Fibroblast of skin of abdomen (primary cell): ENCODE measurements at places on chromosomes 7 and 10.
A peak's percentile ranks its signal among the peaks of the same experiment; 100 is the strongest.

DNA sequence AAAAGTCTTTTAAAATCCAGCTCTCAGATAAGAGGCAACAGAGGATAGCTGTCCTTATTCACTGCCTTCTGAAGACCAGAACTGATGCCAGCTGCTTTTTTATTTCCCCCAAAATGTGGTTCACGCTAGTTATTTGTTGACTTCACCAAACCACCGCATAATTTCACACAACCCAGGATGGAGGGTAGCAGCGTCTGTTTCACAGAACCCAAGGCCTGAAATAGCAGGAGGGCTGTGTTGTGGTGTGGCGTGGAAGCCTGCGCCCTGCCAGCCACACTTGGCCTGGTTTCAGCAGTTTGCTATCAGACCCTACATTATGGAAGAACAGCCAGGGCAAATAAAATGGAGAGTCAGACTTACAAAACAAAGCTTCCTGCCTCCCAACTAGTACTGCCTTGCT lies 155.4 kb downstream of the DYNC1I1 start:
- no peak for DNase-seq

DNA sequence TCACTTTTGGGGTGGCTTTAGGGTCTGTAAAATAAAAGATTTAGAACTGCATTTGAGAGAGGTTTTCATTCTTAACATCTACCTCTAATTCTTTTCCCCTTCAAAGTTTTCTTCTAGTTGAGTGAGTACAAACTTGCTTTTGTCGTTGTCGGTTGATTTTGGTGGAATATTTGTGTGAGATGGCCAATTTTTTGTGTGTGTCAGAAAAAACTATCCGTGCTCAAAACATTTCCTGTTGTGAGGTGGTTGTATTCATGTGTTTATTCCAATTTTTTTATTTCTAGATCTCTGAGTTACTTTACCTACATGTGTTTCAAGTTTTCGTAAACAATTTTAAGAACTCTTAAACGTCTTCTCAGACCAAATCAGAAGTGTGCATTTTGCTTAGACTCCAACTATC lies 1.6 kb downstream of the AHR start:
- DNase-seq = no peak

DNA sequence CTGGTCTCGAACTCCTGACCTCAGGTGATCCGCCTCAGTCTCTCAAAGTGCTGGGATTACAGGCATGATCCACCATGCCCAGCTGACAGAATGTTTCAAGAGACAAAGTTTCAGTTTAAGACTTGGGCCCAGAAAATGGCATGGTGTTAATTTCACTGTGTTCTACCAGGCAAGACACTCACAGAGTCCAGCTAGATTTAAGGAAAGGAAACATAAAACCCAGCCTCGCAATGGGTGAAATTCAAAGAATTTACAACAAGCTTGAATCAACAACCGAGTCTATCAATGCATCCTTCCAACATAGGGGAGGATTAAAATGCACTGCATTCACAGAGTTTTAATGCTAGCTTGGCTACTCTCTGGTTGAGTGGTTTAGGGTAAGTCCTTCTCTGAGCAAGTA lies 764.0 kb downstream of the XPNPEP1 start:
- no peak for DNase-seq

DNA sequence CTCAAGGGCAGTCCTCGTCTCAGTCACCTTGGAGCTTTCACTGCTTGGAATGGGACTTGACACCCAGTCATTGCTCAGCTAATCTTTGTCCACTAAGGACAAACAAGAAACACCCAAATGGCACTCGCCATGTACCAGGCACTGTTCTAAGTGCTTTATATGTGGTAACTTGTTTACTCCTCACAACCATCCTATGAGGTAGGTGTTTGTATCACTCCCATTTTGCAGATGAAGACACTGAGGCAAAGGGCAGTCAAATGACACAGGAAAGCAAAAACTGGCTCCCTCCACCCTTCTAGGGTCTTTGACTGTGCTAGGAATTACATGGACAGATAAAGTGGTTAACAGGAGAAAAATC lies 24.7 kb downstream of the DNAJB12 start:
- DNase-seq = no peak

DNA sequence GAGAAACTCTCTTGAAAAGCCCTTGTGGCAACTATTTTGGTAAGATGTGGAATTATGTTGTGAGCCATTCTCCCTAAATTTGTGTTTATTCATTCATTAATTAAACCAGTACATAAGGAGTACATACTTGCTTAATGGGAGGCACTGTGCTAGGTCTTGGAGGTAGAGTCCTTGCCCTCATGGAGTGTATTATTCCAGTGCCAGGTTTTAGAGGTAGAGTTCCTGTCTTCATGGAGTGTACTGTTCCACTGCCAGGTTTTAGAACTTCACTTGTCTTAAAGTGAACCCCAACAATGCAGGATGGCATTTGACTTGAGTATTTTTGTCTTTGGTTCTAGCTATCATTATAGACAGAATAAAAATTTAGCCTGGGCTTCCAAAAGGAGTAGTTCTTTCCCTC lies 8.8 kb downstream of the MXI1 start:
- DNase-seq = no peak

- DNase-seq = no peak
Observed at GRCh38 chr10:71912431-71912830, 51.8 kb upstream of the CHST3 start.

DNA sequence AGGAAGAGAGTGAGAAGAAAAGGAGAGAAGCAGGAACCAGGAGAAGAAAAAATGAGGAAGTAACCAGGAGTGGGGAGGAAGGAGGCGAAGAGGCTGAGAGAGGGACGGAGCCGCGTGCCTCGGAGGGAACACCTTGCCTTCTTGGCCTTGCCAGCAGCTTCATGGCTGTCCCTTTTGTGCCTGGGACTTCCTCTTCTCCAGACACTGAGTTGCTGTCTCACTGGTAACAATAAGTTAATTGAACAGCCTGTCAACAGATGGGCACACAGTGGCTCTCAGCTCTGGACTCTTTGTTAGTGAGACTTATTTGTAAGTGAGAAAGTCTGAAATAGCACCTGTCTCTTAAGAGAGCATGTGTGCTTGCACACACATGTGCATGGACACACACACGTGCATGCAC lies 83.2 kb downstream of the GATA3 start:
- no peak for DNase-seq

DNA sequence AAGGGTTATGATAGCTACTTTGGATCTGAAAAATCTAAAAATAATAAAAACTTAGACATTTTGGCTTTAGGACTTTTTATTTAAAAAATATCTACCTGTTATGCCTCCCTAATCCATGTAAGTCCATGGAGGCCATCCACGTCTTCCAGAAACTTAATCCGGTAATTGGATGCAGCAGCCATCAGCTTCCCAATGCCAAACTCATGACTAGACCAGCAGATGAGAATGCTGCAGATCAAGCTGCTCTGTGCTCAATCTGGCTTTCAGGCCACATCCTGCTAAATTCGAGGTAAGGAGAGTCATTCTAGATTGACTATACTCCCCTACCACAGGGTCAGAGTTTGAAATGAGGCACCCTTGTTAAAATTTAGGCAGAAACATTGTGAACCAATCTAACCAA lies 168.5 kb upstream of the TCERG1L start:
- DNase-seq = peak; percentile 66

DNA sequence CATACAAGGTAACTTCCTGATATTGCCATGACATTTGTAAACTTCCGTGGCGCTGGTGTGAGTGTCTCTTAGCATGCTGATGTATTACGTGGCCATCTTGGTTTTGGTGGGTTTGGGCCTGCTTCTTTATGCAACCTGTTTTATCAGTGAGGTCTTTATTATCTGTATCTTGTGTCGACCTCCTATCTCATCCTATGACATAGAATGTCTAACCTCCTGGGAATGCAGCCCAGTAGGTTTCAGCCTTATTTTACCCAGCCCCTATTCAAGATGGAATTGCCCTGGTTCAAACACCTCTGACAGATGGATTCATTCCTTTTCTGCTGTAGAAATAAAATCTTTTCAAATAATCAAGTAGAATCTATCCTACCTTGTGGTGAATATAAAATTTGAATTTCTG lies 23.0 kb upstream of the GPR141 start:
- DNase-seq = no peak
